ENCODE measurements at places on chromosomes 11 and 22.

- no peak for DNase-seq
These were observed 180.2 kb downstream of the PGR start for GRCh38 chr11:100949443-100949842.

DNA sequence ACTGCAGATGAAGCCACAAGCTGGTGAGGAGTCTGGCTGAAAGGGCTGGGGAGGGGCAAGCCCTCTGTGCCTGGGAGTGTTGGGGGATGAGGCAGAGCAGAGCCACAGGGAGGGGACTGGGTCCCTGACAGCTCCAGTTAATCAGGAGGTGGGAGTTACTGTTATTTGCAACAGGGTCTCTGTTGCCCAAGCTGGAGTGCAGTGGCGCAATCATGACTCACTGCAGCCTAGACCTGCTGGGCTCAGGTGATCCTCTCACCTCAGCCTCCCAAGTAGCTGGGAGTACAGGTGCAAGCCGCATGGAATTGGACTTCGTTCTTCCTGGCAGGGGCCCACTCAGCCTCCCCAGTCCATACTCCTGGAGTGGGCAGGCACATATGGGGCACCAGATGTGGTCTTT is 7.7 kb downstream of the SCN2B start:
- DNase-seq: peak; percentile 75

DNA sequence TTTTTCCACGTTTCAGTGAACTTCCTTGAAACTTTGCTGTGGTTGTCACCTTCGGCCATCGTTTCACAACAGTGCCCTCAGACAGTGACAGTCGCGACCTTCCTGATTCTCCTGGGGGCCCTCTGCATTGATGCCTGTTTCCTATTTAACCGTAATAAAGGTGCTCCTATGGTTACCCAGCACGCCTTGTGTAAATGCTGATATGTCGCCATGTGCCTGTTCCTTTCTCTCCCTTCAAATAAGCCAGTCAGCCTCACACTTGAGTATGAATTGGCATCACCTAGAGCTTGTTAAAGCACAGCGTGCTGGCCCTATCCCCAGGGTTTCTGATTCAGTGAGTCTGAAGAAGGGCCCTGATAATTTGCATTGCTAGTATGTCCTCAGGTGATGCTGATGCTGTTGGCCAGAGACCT is 104.8 kb downstream of the MICAL2 start:
- DNase-seq: no peak

GRCh38 chr11:87198266-87198881 is 160.6 kb downstream of the TMEM135 start:
- peak; percentile 34 for DNase-seq

DNA sequence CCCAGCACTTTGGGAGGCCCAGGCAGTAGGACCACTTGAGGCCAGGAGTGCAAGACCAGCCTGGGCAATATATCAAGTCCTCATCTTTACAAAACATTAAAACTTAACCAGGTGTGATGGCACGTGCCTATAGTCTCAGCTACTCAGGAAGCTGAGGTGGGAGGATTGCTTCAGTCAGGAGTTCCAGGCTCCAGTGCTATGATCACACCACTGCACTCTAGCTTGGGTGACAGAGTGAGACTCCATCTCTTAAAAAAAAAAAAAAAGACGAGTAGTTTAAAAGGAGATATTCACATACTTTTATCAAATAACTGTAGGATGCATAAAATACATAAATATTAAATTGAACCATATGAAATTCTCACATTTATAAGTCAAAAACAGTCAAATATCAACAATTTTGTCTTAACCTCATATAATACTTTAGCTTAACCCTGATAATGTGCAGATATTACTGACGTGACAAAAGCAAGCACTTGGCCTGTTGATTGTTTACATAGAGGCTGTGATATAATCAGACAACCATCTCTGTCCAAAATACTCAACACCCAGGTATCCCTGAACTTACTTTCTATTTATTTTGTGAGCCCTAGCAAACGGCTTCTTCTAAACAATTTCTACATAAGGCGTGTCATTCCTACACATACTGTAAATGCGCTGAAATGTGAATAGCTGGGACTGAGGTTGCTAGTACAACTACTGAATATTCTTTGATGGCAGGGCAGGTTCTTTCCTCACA is 57.0 kb downstream of the PRCP start:
- DNase-seq: peak; percentile 64

GRCh38 chr22:44891791-44892190 is 118.0 kb downstream of the PHF21B start:
- DNase-seq: no peak

DNA sequence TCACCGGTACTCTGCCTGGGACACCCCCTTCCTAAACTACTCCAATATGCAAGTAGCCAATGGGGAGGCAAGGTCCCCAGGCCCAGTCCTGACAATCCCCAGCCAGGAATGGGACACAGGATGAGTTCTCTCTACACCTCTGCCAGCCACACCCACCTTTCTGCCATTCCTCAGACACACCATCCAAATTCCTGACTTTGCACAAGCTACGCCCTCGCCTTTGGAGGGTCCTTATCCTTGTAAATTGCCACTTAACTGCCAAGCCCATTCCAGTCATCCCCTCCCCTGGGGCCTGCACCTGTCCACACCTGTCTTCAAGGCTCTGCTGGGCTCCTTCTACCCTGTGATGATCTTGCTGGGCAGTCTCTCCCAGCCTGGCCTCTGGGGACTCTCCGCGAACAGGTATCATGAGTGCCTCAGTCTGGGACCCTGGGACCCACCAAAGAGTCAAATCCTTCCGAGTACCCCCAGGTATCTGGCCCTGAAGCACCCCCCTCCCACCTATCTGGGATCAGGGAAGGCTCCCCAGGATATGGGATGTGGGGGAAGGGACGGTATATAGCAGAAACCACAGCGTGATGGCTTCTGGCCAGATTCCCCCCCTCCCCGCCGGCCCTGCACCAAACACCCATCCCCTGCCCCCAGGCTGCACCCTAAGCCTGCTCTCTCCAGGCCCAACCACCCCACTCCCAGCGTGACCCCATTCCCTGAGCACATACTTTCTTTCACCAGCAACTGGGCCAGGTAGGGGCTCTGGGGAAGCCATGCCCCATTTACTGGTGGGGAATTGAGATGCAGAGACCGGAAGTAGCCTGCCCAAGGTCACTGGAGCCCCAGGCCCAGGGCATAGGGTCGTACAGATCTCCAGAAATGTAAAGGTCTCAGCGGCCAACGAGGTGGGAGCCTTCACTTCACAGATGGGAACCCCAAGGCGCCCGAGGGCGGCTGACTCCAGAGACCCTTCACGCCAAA is 806 bp downstream of the ARAP1 start:
- no peak for DNase-seq

Measured in bronchial epithelial cell (primary cell).